Thymus (tissue), 14 donors: ENCODE measurements at places on chromosomes 11 and 22. TPM values are rescaled to one million over a fixed set of nuclear protein-coding genes. Genes with fewer than 3 reads are reported as not detected.

- H3K27ac ChIP-seq = no peak overlapping the region
- peaks cover 13% of the 10 kb centered on the region for H3K4me1 ChIP-seq
- H3K36me3 ChIP-seq = no peaks in the 10 kb centered on the region
- no peak for DNase-seq
- H3K4me3 ChIP-seq = no peak overlapping the region
Measured at GRCh38 chr22:42459287-42460063, 27.3 kb upstream of the NFAM1 start.

DNA sequence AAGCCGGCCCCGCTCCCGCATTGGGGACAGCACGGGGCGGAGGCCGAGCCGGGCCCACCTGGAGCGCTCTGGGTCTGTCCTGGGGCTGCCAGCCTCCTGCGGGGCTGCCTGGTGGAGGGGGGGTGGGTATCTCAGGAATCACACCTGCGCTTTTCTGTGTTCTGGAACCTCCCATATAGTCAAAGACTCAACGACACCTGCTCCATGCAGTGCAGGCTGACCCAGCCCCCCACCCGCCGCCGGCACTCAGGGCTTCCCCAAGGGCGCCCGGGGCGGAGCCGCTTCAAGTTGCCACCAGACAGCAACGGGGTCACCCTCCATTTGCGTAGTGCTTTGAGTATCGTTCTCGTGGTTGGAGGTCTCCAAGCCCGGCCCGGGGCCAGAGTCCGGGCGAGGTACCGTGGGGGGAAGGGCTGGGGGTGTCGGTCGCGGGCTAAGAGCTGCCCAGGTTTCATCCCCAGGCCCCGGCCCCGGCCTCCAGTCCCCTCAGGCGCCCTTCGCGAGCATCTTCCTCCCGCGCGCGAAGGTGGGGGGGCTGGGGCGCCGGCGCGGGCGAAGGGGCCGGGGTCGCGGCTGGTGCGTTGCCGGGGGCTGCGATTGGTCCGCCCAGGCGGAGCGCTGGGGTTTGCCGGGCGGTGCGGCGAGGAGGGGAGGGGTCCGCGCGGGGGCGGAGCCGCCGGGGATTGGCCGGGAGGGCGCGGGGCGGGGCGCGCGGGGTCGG is 6.6 kb downstream of the TSPAN4 start:
- peaks cover 12% of the 10 kb centered on the region for H3K27me3 ChIP-seq
- peaks cover 33% of the 10 kb centered on the region for H3K4me1 ChIP-seq
- peak overlapping the region; percentile 37 for H3K27ac ChIP-seq
- DNase-seq = peak; percentile 59

- H3K4me3 ChIP-seq = peak within 1 kb of the TSS; percentile 24
- no peak within 1 kb of the TSS for H3K27ac ChIP-seq
- DNase-seq = no peak
- no peaks in the 10 kb centered on the region for H3K4me1 ChIP-seq
- peaks cover 47% of the 10 kb centered on the region for H3K27me3 ChIP-seq
Measured at GRCh38 chr22:26169315-26170111, at the start of gene SEZ6L. SEZ6L (plus strand) TSS chr22:26169462; CDS start chr22:26169670, 208 bp downstream.

ZBTB16 gene
- total RNA-seq = 5.7 TPM

ARL2 gene
- total RNA-seq = 42.8 TPM
